ENCODE measurements at places on chromosomes 7 and 10.

- no peak for DNase-seq
These were observed 2.9 kb downstream of the ADD3 start for GRCh38 chr10:110010486-110011378.

- DNase-seq: no peak
These were observed 55.6 kb upstream of the NKX6-2 start for GRCh38 chr10:132841615-132841975.

GRCh38 chr10:22626784-22627183 is 87.6 kb downstream of the PIP4K2A start:
- DNase-seq: no peak

DNA sequence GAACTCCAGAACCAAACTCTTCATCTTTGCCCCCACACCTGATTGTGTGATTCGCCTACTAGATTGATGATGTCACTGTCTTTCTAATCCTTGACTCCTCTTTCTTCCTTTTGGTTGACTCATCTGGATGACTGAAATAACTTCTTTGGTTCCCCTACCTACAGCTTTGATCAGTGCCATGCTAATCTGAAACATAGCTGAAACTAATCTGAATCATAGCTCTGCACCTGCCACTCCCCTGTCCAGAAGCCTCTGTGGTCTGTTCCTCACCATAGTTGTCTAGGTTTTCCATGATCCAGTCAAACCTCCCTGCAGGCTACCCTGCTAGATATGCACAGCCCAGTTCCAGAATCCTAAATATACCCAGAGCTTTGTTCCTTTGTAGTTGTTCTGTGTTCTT is 51.9 kb downstream of the ZNF365 start:
- DNase-seq: no peak

GRCh38 chr7:144497282-144497681 is 93.8 kb upstream of the NOBOX start:
- no peak for DNase-seq

DNA sequence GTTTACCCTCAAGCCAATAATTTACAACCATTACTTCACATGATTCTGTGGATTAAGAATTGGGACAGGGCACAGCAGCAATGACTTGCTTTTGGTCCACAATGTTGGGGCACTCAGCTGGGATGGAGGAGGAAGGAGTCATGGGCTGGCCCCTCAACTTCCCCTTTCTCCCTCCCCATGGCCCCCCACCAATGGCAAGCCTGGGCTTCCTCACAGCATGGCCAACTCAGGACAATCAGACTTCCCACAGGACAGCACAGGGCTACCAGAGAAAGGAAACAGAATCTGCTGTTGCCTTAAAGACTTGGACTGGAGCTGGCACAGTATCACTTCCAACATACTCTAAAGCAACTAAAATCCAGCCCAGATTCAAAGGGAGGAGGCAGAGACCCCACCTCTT is 160.7 kb downstream of the PTPN20 start:
- no peak for DNase-seq

GRCh38 chr10:104330168-104331110 is 7.8 kb downstream of the ITPRIP start:
- DNase-seq: peak; percentile 28

DNA sequence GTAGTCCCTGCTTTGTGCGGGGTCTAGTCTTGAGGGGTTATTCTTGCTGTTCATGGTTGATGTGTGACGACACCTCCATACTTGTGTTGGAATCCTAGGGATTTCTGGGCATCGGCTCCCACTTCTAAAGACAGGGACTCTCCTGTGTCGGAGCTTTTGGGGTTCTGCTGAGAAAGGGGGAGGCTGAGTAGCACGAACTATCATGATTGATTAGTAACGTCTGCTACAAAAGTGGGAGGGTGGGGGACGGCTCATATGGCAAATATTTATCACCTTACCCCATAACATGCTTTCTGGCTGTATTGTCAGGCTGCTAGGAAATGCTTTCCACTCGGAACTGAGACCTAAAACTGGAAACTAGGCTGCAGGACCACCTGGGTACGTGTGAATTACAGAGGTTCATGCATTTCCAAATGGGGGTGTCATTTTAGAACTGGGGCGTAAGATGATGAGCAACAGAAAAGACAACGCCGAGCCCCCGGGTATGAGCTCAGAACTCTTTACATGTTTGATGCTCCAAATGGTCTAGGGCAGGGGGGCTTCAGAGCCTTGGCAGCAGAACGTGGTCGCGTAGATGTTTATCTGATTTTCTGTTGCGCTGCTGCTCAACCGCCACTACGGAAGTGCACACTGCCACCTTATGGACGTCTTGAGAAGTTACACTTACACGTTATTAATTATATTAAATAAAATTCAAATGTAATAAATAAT is 15.1 kb upstream of the NME8 start:
- DNase-seq: peak; percentile 55

DNA sequence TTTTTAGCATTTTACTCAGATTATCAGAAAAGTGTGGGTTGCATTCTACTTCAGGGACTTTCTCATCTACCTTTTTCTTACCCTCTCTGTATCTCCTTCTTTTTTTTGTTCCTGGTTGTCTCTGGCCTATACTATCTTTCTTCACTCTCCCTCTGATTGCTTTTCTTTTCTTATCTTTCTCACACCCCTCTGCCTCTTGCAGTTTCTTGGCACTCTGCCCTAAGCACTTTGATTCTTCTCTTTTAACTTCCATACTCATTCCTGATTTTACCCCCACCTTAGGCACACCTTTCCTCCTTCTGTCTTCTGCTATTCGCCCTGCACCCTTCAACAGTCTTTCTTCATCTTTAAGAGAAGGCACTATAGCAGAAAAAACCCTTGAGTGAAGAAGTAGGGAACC is 92.8 kb upstream of the HPS1 start:
- DNase-seq: no peak

DNA sequence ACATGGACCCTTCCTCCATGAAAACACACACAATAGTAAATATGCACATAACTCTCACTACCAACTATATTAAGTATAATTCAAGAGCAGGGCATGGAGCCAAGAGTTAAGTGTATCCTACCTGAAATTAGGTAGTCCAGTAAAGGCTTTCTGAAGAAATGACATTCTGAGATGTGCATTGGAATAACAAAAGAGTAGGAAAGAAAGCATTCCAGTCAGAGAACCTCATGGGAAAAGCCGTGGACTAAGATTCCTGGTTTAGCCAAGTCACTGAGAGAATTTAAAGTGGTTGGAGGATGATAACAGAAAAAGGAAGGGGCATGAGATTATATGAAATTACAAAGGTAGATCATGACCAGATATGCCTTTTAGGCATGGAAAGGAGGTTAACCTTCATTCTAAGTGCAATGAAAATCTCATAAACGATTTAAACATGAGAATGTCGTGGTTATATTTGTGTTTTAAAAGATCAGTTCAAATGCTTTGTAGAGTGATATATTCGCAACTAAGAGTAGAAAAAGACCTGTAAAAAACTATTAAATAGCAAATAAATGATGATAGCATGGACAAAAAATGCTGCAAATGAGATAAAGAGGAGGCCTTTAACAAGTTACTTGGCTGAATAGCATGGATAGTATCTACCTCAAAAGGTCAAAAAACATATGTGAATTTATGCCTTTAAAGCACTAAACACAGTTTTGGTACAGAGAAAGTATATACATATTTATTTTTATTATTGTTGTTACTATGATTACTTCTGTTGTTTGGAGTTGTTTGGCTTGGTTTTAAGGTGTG is 767.4 kb upstream of the GHITM start:
- no peak for DNase-seq

DNA sequence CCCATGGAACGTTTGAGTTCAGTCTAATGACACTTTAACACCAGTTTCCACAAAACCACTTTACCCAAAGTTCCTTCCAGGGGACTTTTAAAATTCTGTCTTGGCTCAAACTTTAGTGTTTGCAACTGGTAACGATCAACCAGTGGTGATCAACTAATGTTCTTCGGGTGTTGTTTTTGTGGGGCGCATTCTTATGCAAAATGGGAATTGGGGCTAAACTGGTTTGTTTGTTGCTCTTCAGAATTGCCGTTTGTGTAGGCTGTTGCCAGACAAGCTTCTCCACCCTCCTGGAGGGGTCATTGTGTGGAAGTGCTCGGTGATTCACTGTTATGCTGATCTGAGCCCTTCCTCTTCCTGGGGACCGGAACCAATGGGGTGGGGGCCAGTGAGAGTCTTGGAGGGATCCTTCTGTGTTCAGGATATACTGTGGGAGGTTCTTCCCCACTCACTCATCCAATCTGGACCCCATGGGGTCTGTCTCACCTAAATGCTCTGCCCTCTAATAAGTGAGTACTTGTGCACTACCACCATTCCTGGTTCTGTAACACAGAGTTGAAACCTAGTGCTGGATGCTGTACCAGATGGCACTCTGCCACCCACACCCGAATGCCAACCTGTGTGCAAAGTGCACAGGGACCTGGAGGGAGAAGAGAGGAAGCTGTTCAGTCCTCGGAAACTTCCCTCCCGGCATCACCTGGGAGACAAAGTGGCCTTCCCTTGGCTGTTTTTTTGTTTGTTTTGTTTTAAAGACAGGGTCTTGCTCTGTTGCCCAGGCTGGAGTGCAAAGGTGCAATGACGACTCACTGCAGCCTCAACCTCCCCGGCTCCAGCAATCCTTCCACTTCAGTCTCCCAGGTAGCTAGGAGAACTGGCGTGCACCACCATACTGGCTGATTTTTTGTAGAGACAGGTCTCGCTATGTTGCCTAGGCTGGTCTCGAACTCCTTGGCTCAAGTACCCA is 2.1 kb downstream of the NFE2L3 start:
- DNase-seq: no peak

DNA sequence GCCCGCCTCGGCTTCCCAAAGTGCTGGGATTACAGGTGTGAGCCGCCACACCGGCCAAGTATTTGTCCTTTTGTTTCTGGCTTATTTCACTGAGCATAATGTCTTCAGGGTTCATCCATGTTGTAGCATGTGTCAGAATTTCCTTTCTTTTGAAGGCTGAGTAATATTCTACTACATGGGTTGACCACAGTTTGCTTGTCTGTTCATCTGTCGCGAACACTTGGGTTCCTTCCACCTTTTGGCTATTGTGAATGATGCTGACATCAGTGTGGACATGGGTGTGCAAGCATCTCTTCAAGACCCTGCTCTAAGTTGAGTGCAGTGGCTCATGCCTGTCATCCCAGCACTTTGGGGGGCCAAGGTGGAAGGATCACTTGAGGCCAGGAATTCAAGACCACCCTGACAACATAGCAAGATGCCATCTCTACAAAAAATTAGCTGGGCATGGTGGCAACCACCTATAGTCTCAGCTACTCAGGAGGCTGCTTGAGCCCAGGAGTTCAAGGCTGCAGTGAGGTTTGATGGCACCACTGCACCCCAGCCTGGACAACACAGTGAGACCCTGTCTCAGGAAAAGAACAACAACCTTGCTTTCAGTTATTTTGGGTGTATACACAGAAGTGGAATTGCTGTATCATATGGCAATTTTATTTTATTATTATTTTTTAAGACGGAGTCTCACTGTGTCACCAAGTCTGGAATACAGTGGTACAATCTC is 17.0 kb downstream of the CHST12 start:
- no peak for DNase-seq

DNA sequence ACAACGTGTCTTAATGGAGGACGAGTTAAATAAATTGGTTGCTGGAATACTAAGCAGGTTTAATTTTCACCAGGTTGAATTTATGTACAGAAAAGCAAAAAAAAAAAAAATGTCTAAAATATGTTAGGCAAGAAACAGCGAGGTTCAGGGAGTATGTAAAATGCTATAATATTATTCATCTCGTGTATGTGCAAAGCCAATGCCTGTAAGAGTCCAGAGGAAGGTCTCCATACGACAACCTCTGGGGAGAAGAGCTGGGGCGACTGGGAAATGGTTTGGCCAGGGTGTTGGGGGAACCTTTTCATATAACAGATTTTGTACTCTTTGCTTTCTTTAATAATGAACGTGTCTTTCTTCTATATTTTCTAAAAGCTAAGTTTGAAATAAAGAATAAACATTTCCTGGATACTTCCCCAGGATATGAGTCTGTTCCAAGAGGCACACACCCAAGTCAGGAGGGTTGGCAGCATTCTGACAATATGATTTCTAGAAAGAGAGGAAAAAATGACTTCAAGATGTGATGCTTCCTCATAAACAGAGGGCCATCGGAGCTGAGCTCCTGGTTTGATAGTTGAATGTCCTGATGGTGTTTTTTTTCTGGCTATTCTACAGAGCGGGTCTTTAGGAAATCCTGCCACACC is 208.6 kb upstream of the MGMT start:
- DNase-seq: no peak

GRCh38 chr10:27512548-27512947 is 8.4 kb downstream of the RAB18 start:
- no peak for DNase-seq

DNA sequence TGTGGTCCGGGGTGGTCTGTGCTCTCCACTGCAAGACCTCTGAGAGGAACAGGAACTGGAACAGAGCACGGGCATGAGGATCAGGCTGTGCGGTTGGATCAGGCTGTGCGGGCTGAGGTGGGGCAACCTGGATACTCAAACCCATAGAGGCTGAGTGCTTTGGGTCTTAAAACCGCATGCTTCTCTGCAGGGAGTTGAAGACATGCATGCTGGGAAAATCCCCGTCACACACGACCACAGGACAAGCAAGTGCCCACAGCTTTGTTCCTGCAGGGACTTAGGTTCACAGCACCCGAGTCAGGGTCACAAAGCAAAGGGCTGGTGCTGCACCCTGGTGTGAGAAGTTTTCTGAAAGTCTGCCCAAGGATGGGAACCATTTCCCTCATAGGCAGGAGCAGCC is 221.2 kb downstream of the ZMYND11 start:
- no peak for DNase-seq

DNA sequence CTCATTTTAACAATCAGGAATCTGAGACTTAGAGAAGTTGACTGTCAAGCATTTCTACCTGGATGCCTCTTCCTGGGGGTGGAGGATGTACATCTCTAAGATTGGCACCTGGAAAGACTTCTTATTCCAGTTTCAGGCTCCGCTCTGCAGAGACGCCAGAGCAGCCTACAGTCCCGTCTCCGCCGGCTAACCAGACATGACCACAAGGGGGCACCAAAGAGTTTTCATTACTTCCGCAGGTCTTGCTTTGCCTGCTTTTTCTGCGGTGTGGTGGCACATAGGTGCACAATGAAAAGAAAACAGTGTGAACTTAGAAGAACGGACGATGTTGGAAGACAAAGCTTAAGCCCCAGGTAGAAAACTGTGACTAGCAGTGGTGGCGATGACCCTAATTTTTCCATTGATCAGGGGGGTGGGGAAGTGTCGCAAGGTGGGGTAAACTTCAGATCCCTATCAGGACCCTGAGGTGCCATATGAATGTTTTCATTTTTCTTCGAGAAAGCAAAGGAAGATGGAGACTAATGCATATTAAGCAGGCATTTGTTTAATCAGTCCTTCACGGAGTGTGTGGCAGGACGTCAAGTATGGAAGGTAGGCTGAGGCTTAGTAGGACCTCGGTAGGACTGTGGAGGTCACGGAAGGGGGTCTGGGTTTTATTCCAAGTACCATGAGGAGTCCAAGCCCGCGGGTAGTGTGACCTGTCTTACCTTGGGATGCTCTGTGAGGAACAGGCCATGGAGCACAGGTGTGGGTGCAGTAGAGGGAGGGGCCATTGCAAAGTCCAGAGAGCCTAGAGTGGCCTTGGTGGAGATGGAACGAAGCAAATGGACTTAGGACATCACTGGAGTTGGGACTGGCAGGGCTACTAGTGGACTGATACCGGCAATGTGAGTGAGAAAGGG is 60.1 kb upstream of the SORCS3 start:
- DNase-seq: peak; percentile 83

Data from retina (tissue), 1 donor.